ENCODE measurements at places on chromosomes 2 and 18. TPM values are rescaled to one million over a fixed set of nuclear protein-coding genes. Genes with fewer than 3 reads are reported as not detected.

Gene XDH
- total RNA-seq: 3.7 TPM

Gene TMEFF2
- 2.3 TPM for total RNA-seq

Gene LINC00305
- total RNA-seq: not detected

- H3K36me3 ChIP-seq: peaks cover 10% of the 10 kb centered on the region
- peaks cover 23% of the 10 kb centered on the region for H3K4me1 ChIP-seq
- no peaks in the 10 kb centered on the region for H3K27me3 ChIP-seq
- H3K27ac ChIP-seq: 0 out of 2 replicates have a peak overlapping the region, but pooled peaks have one; percentile 53
Measured at GRCh38 chr2:152647552-152647951, 69.7 kb downstream of the PRPF40A start.

GRCh38 chr2:115574667-115575066 lies 1132.2 kb downstream of the DPP10 start:
- H3K27me3 ChIP-seq: no peaks in the 10 kb centered on the region
- no peak for DNase-seq
- H3K27ac ChIP-seq: no peak overlapping the region
- no peaks in the 10 kb centered on the region for H3K4me1 ChIP-seq
- H3K4me3 ChIP-seq: no peak overlapping the region

DNA sequence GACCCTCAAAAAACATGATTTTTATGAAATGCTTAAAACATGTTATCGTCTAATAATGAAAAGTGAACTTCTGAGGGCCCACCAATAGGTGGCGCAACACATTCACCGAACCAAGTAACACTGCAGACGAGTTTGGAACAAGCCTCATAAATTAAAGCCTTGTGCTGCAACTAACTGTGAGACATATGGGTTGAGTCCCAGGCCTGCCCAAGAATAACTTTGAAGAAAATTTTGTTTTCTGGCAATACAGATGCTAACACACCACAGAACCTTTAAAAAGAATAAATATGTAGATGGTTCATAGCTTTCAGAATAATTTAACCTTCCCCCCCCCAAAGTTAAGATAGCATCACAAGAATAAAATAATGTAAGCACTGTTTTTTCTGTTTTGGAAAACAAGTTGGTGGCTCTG lies 285.9 kb downstream of the RNF144A start:
- H3K27ac ChIP-seq: no peak overlapping the region
- DNase-seq: peak; percentile 59
- no peaks in the 10 kb centered on the region for H3K27me3 ChIP-seq

DNA sequence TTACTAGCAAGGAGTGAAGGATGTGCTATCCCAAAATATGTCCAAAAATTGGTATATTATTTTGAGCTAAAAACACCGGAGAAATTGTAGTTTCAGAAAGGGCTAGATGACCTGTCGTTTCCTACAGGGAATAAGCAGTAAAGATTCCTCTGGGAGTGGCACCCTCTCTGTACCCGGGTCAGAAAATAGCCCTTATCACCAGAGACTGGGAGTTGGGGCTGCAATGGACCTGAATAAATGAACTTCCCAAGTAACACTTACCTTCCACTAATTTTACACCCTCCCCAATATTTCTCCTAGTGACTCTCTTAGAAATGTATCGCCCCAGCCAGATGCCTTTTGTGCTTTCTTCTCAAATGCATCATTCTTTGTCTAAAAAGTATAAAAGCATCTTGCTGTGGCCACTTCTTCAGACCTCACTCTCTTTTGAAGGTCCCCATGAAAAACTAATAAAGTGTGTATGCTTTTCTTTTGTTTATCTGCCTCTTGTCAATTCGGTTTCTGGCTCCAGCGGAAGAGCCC lies 734 bp upstream of the RMC1 start:
- peaks cover 3% of the 10 kb centered on the region for H3K36me3 ChIP-seq
- peak overlapping the region; percentile 82 for H3K27ac ChIP-seq
- H3K4me3 ChIP-seq: peak overlapping the region; percentile 78
- peaks cover 21% of the 10 kb centered on the region for H3K4me1 ChIP-seq
- H3K27me3 ChIP-seq: peaks cover 12% of the 10 kb centered on the region
- DNase-seq: no peak

- H3K36me3 ChIP-seq: peaks cover 26% of the 10 kb centered on the region
- H3K27ac ChIP-seq: no peak overlapping the region
- no peak overlapping the region for H3K4me3 ChIP-seq
- no peaks in the 10 kb centered on the region for H3K27me3 ChIP-seq
- peaks cover 5% of the 10 kb centered on the region for H3K4me1 ChIP-seq
Measured at GRCh38 chr18:2794159-2794558, 52.6 kb upstream of the EMILIN2 start.

DNA sequence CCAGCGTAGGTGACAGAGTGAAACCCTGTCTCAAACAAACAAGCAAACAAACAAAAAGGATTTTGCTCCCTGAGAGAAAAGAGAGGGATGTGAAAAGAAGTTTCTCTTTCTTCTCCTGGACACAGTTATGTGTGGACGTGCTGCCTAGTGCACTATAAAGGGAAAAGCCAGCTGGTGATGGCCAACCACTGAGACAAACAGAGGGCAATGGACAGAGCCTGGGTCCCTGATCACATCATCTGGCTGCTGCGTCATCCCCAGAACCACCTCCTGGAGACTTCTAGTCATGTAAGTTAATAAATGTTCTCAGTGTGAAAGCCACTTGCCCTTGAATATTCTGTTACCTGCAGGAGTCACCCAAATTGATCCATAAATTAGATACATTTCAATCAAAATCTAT lies 184.9 kb downstream of the PDE11A start:
- no peak for DNase-seq
- H3K4me3 ChIP-seq: no peak overlapping the region
- H3K27me3 ChIP-seq: no peaks in the 10 kb centered on the region
- peaks cover 26% of the 10 kb centered on the region for H3K4me1 ChIP-seq
- H3K27ac ChIP-seq: no peak overlapping the region

GRCh38 chr2:219946021-219946420 lies 318.6 kb downstream of the SLC4A3 start:
- H3K27ac ChIP-seq: no peak overlapping the region
- peaks cover 12% of the 10 kb centered on the region for H3K4me1 ChIP-seq
- DNase-seq: no peak

DNA sequence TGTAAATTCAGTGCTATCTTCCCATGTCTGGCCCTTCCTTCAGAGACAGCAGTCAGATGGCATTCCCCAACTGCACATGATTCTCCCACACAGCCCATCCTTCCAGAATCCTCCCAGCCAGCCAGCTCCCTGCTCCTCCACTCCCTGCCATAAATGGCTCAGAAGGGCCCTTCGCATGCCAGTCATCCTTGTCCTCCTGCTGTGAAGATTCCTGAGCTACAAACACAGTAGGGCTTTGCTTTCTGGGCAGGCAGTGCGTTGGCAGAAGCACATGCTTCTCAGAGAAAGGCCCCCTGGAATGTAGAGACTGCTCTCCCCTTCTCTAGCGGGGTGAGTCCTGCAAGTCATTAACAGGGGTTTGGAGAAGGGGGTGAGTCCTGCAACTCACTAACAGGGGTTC lies 71.9 kb downstream of the TEX51 start:
- no peak overlapping the region for H3K27ac ChIP-seq
- peaks cover 7% of the 10 kb centered on the region for H3K4me1 ChIP-seq
- no peak overlapping the region for H3K4me3 ChIP-seq

- H3K27ac ChIP-seq: no peak overlapping the region
- no peaks in the 10 kb centered on the region for H3K27me3 ChIP-seq
- no peak for DNase-seq
- H3K4me1 ChIP-seq: no peaks in the 10 kb centered on the region
- H3K4me3 ChIP-seq: no peak overlapping the region
- H3K36me3 ChIP-seq: no peaks in the 10 kb centered on the region
Measured at GRCh38 chr2:37614061-37614738, 57.2 kb downstream of the CDC42EP3 start.

- H3K36me3 ChIP-seq: peaks cover 13% of the 10 kb centered on the region
- no peak overlapping the region for H3K4me3 ChIP-seq
Measured at GRCh38 chr2:232085164-232085563, 123.7 kb downstream of the DIS3L2 start.

GRCh38 chr2:49110571-49110970 lies 43.7 kb downstream of the FSHR start:
- H3K4me3 ChIP-seq: no peak overlapping the region
- no peaks in the 10 kb centered on the region for H3K36me3 ChIP-seq
- H3K27ac ChIP-seq: no peak overlapping the region

DNA sequence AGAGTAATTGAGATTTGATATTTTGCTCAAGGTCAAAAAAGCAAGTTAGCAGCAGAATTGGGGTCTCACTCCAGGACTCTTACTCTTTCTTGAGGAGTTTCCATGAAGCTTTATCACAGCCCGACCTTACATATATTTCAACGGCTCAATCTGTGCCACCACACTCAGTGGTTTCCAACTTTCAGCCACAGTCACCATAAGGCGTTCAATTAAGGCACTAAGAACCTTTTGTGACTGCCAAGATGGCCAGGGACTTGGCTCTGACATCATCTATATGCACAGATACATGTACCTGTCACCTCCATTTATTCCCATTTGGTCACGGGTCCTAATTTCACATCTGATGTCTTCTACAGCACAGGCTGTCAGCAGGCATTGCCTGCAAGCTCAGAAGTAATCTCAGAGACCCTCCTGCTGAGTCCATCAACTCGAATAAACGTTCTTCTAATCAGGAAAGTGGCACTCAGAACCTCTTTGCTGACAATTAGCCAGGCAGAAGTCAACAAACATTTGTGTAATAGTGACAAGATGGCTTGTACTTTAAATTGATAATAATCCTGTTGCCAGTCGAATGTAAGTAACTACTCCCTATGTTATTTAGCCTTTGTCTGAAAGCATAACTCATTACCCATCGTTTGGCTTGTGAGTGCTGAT lies 16.1 kb downstream of the DYTN start:
- H3K36me3 ChIP-seq: no peaks in the 10 kb centered on the region
- no peak overlapping the region for H3K27ac ChIP-seq
- 0 out of 2 replicates have a peak, but pooled peaks cover 3% of the 10 kb centered on the region for H3K4me1 ChIP-seq
- no peak for DNase-seq

DNA sequence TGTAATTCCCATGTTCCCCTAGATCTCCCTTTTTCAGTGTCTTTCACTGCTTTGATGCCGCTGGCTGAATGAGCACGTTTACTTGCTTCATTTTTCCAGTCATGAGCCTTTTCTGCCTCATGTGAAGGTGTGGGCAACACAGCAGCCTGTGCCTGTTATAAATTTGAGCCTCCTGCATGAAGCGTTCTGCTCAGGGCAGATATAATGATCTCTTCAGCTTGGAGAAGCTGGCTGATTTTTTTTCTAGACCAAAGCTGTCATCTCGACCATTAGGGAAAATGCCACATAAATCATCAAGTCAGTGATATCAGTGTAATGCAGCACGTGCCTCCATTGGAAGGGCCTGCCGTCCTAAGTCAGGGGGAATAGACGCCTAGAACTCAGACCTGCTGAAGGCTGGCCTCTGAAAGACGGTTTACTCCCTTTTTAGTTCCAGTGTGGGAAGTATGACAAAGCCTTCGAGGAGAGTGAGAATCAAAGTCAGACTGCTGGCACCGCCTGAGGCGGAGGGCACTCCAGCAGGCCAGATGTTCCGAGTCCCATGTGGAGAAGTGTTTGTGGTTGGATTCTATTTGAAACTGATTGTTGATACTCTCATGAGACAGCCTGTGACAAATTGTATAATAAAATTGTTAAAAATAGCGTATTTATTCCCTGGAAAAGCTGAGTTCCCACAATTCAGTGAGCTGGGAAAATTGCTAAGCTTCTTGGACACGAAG lies 196.5 kb downstream of the MYO1B start:
- no peak overlapping the region for H3K4me3 ChIP-seq
- H3K36me3 ChIP-seq: no peaks in the 10 kb centered on the region
- no peaks in the 10 kb centered on the region for H3K27me3 ChIP-seq
- H3K4me1 ChIP-seq: no peaks in the 10 kb centered on the region
